Activated T-cell treated with anti-CD3 and anti-CD28 coated beads for 48 hours (primary cell): ENCODE measurements at places on chromosomes 3 and 15.

DNA sequence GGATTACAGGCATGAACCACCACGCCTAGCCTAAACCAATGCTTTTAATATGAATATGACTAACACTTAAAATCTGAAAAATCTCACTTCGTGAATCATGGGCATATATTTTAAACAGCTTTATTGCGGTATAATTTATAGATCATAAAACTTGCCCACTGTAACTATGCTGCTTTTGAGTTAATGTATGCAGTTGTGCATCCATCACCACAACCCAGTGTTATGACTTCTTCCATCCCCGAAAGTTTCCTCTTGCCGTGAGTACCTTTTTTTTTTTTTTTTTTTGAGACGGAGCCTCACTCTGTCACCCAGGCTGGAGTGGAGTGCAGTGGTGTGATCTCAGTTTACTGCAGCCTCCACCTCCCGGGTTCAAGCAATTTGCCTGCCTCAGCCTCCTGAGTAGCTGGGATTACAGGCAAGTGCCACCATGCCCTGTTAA is 7.1 kb downstream of the KAT2B start:
- no peak for DNase-seq

DNA sequence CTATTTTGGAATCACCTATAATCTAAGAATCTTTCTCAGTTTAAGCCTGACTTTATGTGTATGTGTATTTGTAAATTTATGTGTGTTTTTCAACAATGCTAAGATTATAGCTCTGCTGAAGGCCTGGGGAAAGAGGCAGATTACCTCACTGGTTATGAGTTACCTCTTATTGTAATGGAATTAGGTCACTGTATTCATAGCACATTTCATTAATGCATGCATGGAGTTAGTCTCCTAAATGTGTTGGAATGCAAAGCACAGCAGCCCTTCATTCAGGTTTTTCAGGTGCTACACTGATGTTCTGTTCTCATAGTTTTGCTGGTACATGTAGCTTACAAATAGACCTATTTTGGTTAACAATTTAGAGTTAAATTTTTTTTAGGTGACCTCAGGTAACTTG is 9.5 kb downstream of the GPR87 start:
- no peak for DNase-seq

- DNase-seq = peak; percentile 21
These were observed 25.5 kb downstream of the ASB7 start for GRCh38 chr15:100627789-100628395.

GRCh38 chr3:16427103-16427965 is 86.2 kb downstream of the RFTN1 start:
- DNase-seq = no peak

GRCh38 chr3:37628711-37629301 is 232.9 kb upstream of the CTDSPL start:
- DNase-seq = no peak

DNA sequence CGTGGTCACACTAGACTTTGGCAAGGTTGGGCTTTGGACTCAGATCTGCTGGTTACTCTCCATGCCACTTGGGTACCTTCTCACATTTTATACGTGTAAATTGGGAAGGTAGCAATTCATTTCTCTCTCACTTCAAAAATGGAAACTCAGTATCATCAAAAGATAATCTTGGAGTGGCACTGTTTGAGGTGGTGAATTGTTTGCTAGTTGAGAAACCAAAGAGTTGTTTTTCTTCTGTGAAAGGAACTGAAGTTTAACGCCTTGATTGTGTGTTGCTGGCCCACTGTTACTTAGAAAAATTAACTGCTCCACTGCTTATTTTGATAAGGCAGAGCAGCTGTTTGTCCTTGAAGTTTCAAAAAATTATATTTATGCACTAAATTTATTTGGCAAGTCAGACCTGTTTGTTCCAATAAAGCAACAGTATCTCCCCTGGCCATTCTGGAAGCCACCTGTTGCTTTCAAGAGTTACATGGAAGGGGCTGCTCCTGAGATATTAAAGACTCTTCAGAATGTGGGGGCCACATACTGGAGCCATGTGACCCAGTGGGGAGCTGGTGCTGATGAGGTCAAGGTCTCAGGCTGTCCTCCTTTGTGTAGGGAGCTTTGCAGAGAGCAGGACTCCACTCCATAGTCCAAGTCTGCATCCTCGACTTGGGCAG is 16.2 kb downstream of the PLCL2 start:
- no peak for DNase-seq

DNA sequence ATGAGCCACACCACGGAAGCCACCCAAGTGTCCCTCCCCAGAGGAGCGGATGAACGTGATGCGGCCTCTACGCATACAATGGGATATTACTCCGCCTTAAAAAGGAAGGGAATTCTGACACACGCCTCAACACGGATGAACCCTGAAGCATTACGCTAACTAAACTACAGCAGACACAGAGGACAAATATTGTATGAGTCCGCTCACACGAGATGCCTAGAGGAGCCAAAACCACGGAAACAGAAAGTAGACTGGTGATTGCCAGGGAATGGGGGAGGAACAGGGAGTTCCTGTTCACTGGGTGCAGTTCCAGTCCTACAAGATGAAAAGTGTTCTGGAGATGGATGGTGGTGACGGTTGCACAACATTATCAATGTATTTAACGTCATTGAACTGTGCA is 32.7 kb downstream of the SRGAP3 start:
- DNase-seq = no peak

GRCh38 chr3:61673651-61674050 is 112.3 kb downstream of the PTPRG start:
- no peak for DNase-seq

DNA sequence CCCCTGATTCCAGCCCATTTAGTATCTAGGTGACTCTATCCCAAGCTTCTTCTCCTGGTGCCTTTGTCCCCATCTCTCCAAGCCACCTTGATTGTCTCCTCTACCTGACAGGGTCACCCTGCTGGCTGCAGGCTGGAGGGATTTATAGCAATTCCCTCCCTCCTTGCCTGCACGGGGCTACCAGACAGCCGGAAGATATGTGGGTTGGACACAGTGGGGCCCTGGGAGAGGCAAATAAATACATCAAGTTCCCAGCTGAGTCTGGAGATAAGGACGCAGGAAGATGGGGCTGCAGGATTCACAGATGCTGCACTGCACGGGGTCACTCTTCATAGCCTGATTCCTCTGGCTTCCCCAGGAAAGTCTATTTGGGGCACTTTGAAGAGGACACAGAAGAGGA is 9.3 kb upstream of the ISLR2 start:
- DNase-seq = no peak

- DNase-seq = no peak
These were observed 500.8 kb downstream of the CNTN4 start for GRCh38 chr3:2599471-2599870.

- no peak for DNase-seq
These were observed 60.8 kb downstream of the DAPK2 start for GRCh38 chr15:63985221-63986184.

DNA sequence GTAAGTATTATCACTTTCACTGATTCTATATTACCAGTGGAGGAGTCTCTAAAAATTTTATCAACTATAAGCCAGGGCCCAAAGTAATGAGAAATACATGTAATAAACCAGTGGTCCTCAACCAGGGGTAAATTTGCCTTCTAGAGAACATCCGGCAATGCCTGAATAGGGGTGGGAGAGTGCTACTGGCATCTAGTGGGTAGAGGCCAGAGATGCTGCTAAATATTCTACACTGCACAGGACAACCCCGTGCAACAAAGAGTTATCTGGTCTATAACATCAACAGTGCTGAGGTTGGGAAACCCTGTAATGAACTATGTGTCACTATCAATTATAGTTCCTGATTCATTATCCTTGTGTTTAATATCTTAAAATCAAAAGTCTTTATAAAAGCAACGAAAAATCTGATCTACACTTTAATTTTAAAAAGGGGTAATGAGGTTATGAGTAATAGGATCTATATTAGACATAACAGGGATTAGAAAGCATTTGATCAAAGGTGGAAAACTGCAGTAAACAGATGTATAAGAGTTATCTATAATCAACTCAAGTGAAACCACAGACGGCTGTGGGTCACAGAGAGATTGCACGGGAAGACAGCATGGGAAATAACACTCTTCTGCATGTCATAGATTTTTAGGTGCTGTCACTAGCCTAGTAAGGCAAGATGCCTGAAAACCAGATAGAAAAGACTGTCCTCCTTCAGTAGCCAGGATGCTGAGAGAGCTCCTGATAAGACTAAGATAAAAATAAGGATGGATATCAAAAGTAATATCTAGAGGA is 2.0 kb downstream of the LYSMD2 start:
- no peak for DNase-seq

DNA sequence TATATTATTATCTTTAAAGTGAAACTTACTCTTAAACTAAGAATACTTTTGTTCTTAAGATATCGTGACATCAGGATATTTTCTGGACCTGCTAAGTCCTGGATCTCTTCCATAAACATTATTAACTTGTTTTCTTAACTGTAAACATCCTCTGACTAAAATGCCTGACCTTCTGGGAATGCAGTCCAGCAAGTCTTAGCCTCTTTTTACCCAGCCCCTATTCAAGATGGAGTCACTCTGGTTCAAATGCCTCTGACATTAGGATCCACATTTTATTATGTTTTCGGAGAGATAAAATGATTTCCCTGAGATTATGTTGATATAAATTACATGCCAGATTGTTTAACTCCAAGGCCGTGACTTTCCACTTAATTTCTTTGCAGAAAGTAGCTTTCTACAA is 37.6 kb downstream of the OSTN start:
- DNase-seq = no peak

- no peak for DNase-seq
These were observed 163.8 kb upstream of the CMC1 start for GRCh38 chr3:28077572-28077971.

GRCh38 chr3:137947117-137947516 is 62.8 kb upstream of the CLDN18 start:
- no peak for DNase-seq

DNA sequence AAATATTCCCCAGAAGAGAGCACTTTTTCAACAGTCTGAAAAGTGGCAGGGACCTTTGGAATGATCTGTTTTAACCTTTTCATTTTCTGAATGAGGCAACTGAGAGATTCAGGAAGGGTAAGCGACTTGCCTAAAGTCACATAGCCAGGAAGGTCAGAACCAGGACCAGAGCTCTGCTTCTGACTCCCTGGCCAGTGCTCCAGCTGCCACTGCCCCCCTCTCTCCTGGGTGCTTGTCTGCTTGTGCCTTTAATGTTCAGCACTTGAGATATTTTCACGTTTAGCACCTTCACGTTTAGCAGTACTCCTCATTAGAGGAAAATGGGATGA is 68.3 kb downstream of the SMAD3 start:
- DNase-seq = no peak

GRCh38 chr3:27559835-27560234 is 75.7 kb upstream of the SLC4A7 start:
- DNase-seq = no peak

- DNase-seq = no peak
These were observed 180.5 kb downstream of the TAFA4 start for GRCh38 chr3:68751888-68752287.

- DNase-seq = no peak
These were observed 57.6 kb downstream of the HEG1 start for GRCh38 chr3:124998247-124998630.

DNA sequence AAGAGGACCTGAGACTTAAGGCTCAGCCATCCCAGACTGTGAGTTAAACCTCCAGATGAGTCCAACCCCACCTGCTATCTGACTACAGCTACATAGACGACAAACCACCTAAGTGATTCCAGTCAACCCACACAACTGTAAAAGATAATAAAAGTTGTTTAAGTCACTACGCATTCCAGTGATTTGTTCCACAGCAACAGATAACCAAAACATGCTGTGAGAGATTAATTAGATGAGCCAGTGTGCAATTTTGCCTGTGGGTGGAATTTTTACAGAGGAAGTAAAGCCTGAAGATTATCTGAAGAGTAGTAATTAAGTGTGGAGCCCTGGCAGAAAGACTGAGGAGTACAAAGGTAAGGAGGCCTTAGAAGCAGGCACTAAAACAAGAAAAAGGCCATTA is 5.4 kb downstream of the BTBD1 start:
- DNase-seq = no peak

GRCh38 chr3:122066331-122067213 is 11.4 kb downstream of the CD86 start:
- DNase-seq = no peak

DNA sequence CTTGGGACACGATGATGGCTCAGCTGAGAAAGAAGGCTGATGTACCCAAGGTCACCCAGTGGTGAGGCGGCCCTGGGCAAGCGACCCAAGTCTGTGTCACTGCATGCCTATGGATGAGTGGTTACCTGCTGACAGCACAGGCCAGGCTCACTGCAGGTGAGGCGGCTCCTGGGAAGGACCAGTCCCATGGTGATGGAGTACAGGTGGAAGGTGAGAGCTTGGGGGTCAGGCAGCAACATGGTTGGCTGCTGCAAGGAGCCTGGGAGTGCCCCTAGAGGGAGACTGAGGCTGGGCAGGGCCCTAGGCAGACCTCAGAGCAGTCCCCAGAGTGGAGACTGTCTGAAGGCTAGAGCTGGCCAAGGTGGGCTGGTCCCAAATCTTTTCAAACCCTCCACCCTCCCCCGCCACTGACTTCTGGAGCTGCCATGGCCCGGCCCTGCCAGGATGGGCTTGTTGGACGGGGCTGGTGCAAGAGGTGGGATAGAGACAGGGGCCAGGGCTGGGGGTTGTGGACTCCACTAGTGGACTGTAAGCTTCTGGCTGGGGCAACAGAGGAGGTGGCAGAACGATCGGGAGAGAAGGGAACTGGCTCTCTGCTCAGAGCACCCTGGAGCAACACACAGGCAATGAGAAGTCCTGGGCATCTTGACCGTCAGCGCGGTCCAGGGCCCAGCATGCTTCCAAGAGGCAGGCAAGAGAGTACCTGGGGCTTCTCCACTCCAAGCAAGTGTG is 72.5 kb upstream of the SLC6A11 start:
- DNase-seq = no peak

DNA sequence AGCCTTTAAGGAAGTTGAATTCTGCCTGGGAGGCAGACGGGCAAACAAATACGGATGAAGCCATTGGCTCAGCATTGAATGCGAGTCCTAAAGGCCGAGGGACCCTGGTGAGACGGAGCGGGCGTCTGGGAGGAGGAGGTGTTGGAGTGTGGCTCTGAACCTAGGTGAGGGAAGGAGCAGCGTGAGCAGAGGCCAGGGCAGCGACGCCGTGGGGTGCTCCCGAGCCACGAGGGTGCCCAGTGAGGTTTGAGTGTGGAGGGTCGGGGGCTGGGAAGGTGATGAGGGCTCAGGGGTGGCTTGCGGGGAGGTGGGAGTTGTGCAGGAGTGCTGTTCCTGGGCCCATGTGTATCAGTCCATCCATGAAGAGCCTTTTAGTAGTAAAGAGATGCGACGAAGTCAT is 17.0 kb downstream of the CORO2B start:
- no peak for DNase-seq

DNA sequence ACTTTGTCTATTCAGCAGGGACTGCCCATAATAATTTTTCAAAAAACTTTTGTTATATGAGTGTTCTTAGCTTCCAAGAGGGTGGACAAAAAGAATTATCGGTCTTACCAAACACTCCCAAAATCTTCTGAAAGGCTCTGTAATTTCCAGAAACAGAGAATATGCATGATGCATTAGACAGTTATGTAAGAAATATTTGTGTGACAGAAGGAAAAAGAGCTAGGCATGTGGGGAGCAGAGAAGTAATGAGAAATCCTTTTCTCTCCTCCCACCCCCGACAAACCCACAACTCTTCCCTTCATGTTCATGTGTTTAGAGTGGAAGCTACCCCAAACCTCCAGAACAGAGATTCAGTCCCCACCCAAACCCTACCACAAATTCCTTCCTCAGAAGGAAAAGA is 86.8 kb downstream of the MYO5A start:
- DNase-seq = no peak

- DNase-seq = no peak
These were observed 9.1 kb upstream of the LIPH start for GRCh38 chr3:185561374-185561943.

GRCh38 chr3:43549626-43550290 is 72.1 kb downstream of the ANO10 start:
- no peak for DNase-seq
